ENCODE measurements at places on chromosomes 4 and X. TPM values are rescaled to one million over a fixed set of nuclear protein-coding genes. Genes with fewer than 3 reads are reported as not detected.

- no peaks in the 10 kb centered on the region for H3K27me3 ChIP-seq
- DNase-seq, result no peak
- H3K4me1 ChIP-seq, result no peaks in the 10 kb centered on the region
- H3K4me3 ChIP-seq, result no peak overlapping the region
- peaks cover 42% of the 10 kb centered on the region for H3K36me3 ChIP-seq
- no peak overlapping the region for H3K27ac ChIP-seq
These were observed 211.2 kb downstream of the NSUN7 start for GRCh38 chr4:40960941-40961340.

GRCh38 chr4:119315036-119315435 is 6.9 kb downstream of the FABP2 start:
- H3K4me1 ChIP-seq, result no peaks in the 10 kb centered on the region
- DNase-seq, result no peak
- H3K27me3 ChIP-seq, result peaks cover 22% of the 10 kb centered on the region
- H3K36me3 ChIP-seq, result no peaks in the 10 kb centered on the region
- no peak overlapping the region for H3K27ac ChIP-seq
- no peak overlapping the region for H3K4me3 ChIP-seq

Gene BMPR1B
- 17.2 TPM for total RNA-seq

Gene SPANXD
- total RNA-seq, result not detected

DNA sequence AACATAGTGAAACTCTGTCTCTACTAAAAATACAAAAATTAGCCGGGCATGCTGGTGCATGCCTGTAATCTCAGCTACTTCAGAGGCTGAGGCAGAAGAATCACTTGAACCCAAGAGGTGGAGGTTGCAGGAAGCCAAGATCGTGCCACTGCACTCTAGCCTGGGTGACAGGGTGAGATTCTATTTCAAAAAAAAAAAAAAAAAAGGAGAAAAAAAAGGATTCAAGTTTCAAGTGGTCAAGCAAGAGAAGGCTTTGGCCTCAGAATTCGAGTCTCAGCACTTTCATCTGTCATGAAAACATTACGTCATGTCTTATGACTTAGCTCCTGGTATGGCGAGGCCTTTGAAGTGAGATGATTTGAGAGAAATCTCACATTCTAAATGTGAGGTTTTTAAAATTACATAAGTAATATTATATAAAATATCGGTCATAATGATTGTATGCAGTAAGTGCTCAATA is 21.2 kb upstream of the DHRSX start:
- no peak for DNase-seq
- no peak overlapping the region for H3K27ac ChIP-seq
- H3K4me1 ChIP-seq, result no peaks in the 10 kb centered on the region
- H3K27me3 ChIP-seq, result peaks cover 27% of the 10 kb centered on the region
- H3K4me3 ChIP-seq, result no peak overlapping the region

DNA sequence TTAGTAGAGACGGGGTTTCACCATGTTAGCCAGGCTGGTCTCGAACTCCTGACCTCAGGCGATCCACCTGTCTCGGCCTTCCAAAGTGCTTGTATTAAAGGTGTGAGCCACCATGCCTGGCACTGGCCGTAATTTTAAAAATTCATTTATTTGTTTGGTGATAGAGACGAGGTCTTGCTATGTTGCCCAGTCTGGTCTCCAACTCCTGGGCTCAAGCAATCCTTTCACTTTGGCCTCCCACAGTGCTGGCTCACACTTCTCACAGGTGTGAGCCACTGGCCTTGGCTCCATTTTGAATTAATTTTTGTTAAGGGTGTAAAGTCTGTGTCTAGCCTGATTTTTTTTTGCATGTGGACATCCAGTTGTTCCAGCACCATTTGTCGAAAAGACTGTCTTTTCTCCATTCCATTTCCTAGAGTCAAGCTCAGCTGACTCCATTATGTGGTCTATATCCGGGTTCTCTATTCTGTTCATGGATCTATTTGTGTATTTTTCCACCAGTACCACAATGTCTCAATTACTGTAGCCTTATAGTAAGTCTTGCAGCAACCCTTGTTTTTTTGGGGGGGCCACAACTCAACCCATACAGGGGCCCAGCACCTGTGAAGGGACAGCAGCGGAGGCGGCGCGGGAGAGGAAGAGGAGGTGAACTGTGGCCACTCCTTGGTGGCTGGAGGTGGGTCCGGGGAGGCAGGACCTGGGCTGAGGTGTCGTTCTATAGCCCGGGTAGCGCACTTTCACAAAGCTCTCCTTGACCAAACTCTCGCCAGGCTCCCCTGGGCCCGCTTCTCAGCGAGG is 1.5 kb upstream of the NSD2 start:
- DNase-seq, result no peak
- peak overlapping the region; percentile 74 for H3K27ac ChIP-seq
- H3K36me3 ChIP-seq, result no peaks in the 10 kb centered on the region
- H3K4me3 ChIP-seq, result peak overlapping the region; percentile 82

GRCh38 chrX:826448-826847 is 195.9 kb downstream of the SHOX start:
- no peaks in the 10 kb centered on the region for H3K36me3 ChIP-seq
- no peaks in the 10 kb centered on the region for H3K27me3 ChIP-seq
- H3K4me3 ChIP-seq, result peak overlapping the region; percentile 52
- peak overlapping the region; percentile 79 for H3K27ac ChIP-seq
- DNase-seq, result peak; percentile 26

GRCh38 chrX:108020631-108021030 is 24.2 kb upstream of the VSIG1 start:
- H3K4me1 ChIP-seq, result no peaks in the 10 kb centered on the region
- peak; percentile 44 for DNase-seq
- no peak overlapping the region for H3K4me3 ChIP-seq
- H3K27ac ChIP-seq, result no peak overlapping the region

DNA sequence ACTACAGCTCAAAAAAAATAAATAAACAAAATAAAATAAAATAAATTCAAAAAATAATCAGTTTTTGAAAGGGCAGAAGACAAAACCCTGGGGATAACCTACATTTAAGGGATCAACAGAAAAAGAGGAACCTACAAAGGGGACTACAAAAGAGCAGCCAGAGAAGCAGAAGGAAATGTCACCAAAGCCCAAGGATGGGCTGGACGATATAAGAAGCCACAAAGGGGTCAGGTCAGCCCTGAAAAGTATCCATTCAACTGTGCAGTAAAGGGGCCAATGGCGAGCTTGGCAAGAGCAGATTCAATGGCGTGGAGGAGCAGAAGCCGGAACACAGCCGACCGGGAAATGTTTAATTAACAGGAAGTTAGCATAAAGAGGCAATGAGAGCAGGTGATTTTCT is 16.9 kb downstream of the ACOT9 start:
- H3K27ac ChIP-seq, result no peak overlapping the region
- H3K36me3 ChIP-seq, result peaks cover 67% of the 10 kb centered on the region
- H3K27me3 ChIP-seq, result peaks cover 40% of the 10 kb centered on the region
- H3K4me3 ChIP-seq, result no peak overlapping the region
- H3K4me1 ChIP-seq, result peaks cover 5% of the 10 kb centered on the region

DNA sequence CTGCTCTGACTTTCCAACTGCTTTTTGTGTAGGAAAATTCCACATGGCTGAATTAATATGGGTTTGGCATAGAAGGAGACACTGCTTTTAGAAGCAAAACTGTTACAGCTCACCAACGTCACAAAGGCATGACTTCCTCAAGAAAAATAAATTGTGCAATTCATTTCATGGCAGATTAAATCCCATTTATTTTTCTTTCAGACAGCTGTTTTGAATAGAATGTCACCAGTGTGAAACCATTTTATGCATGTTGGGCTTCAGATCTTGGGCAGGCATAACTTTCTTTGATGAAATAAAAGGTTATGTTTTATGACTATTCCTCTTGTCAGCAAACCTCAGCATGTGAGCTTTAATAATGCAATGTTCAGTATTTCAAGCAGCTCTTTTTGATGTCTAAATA is 542.8 kb downstream of the GALNTL6 start:
- H3K27ac ChIP-seq, result no peak overlapping the region
- H3K36me3 ChIP-seq, result no peaks in the 10 kb centered on the region
- no peak overlapping the region for H3K4me3 ChIP-seq

GRCh38 chrX:153564047-153564606 is 34.8 kb downstream of the CCNQ start:
- H3K36me3 ChIP-seq, result no peaks in the 10 kb centered on the region
- DNase-seq, result no peak
- no peak overlapping the region for H3K4me3 ChIP-seq
- no peaks in the 10 kb centered on the region for H3K4me1 ChIP-seq

Gene PORCN
- 29.2 TPM for total RNA-seq

Gene TLR6
- 11.4 TPM for total RNA-seq

Gene PTCHD1
- not detected for total RNA-seq

Gene KLB
- not detected for total RNA-seq

Gene SLC2A9
- total RNA-seq, result 22.5 TPM

DNA sequence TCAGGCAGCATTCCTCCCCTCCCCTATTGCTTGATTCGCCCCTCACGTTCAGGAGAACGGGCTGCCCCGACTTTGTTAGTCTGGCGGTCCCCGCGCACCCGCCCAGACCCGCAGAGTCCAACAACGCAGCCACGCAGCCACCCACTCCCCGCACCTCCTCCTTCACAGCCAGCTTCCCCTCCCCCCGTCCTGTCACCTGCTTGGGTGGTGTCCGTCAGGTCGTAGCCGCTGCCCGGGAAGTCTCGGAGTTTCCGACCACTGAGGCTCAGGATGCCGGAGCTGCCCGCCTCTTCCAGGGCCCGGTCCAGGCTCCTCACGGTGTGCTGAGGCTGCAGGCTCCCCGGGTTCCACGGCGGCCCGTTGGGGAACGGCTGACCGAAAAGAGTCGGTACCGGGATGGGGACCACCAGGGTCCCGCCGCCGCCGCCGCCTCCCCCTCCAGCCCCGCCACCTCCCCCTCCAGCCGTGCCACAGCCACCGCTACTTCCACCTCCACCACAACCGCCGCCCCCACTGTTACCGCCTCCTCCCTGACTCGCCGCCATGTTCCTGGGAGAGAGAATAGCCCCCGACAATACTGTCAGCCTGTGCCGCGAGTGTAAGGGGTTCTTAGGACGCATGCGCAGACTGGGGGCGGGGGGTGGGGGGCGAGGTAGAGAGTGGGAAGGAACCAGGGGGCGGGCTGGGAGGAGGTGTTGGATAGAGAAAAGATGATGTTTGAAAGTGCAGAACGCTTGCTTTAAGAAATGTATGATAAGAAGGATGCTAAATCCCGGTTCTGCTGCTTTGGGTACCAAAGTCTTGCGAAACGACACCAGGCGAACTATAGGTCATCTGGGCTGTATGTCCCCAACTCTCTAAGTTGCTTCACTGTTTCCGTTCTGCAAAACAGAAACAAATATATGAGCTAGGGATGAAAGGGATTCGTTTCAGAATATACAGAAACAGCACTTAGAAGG is at the start of gene LRCH2:
LRCH2 (minus strand) TSS at position 600 of the 959 bp plus-strand sequence; CDS start at position 545, 55 bp downstream.
- H3K4me1 ChIP-seq, result peaks cover 3% of the 10 kb centered on the region
- DNase-seq, result no peak
- no peak within 1 kb of the TSS for H3K27ac ChIP-seq
- peak within 1 kb of the TSS; percentile 57 for H3K4me3 ChIP-seq
- peaks cover 89% of the 10 kb centered on the region for H3K27me3 ChIP-seq
- H3K36me3 ChIP-seq, result no peaks in the 10 kb centered on the region

Gene SYTL4
- total RNA-seq, result 1.9 TPM

DNA sequence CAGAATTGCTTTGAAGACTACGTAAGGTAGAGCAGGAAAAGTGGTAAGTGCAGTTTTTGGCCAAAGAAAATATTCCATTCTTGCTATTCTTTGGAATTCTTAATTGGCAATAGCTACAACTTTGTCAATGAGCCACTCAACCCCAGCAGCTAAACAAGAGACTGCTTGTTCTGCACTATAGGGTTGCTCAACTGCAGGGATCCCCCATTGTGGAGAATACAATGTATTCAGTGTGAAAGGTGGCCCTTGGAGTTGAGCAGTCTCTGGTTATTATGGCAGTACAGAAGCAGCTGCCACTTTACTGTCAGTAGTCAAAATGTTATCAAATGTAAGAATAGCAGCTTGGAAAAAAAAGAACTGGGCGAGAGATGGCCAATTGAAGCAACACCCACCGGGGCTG is 808.7 kb downstream of the CENPC start:
- H3K4me3 ChIP-seq, result no peak overlapping the region
- H3K27me3 ChIP-seq, result no peaks in the 10 kb centered on the region
- peaks cover 11% of the 10 kb centered on the region for H3K4me1 ChIP-seq
- H3K36me3 ChIP-seq, result no peaks in the 10 kb centered on the region
- peak; percentile 12 for DNase-seq

GRCh38 chrX:8848441-8848840 is 47.3 kb upstream of the FAM9A start:
- no peak for DNase-seq
- H3K36me3 ChIP-seq, result no peaks in the 10 kb centered on the region
- H3K27me3 ChIP-seq, result no peaks in the 10 kb centered on the region
- no peak overlapping the region for H3K27ac ChIP-seq
- peaks cover 10% of the 10 kb centered on the region for H3K4me1 ChIP-seq
- no peak overlapping the region for H3K4me3 ChIP-seq

Gene PLXNB3
- total RNA-seq, result 13.5 TPM

Gene WNK3
- not detected for total RNA-seq

DNA sequence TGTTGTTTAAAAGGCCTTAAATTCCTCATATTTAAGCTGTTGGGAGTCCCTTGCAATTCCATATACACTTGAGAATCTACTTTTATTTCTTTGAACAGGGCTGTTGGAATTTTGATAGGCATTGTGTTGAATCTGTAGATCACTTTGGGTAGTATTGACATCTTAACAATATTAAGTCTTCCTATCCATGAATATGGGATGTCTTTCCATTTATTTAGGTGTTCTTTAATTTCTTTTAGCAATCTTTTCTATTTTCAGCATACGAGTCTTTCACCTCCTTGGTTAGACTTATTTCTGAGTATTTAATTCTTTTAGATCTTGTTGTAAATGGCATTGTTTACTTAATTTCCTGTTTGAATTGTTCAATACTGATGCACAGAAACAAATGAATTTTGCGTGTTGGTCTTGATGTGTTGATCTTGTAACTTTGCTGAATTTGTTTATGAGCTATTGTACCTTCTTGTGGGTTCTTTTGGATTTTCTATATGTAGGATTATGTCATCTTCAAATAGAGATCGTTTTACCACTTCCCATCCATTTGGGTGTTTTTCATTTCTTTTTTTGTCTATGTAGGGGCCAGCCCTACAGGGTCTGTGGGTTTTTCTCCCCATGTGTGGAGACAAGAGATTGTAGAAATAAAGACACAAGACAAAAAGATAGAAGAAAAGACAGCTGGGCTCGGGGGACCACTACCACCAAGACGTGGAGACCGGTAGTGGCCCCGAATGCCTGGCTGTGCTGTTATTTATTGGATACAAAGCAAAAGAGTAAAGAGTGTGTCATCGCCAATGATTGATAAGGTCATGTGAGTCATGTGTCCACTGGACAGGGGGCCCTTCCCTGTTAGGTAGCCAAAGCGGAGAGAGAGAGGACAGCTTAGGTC is 18.2 kb upstream of the CTBP1 start:
- H3K27me3 ChIP-seq, result peaks cover 2% of the 10 kb centered on the region
- no peak overlapping the region for H3K4me3 ChIP-seq
- no peaks in the 10 kb centered on the region for H3K36me3 ChIP-seq

Gene SERPINA7
- total RNA-seq, result not detected

- H3K36me3 ChIP-seq, result no peaks in the 10 kb centered on the region
- no peaks in the 10 kb centered on the region for H3K27me3 ChIP-seq
- H3K4me1 ChIP-seq, result peaks cover 15% of the 10 kb centered on the region
These were observed 14.9 kb upstream of the KLHL2 start for GRCh38 chr4:165192500-165192898.

Measured in MCF 10A (cell line).